ENCODE measurements at places on chromosomes 6 and 20.

GRCh38 chr6:25415274-25415673, 136.1 kb downstream of the CARMIL1 start:
- no peak for DNase-seq

- no peak for DNase-seq
These were observed 186.7 kb upstream of the ARID1B start for GRCh38 chr6:156590482-156590881.

DNA sequence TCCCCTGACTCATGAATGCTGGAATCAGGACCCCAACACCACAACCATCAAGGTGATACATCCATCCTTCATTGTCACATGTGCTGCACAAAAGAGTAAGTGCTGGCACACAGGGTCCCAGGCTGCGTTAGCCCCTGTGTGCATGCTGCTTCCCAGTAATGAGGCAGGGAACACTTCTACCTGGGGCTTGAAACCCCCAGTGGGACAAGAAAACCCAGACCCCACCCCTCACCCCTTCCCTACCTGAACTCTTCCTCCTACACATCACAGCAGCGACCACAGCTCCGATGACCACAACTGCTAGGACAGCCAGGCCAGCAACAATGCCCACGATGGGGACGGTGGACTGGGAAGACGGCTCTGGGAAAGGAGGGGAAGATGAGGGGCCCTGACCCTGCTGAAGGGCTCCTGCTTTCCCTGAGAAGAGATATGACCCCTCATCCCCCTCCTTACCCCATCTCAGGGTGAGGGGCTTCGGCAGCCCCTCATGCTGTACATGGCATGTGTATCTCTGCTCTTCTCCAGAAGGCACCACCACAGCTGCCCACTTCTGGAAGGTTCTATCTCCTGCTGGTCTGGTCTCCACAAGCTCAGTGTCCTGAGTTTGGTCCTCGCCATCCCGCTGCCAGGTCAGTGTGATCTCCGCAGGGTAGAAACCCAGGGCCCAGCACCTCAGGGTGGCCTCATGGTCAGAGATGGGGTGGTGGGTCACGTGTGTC, 2.0 kb downstream of the HLA-B start:
- no peak for DNase-seq

- DNase-seq, result no peak
These were observed 156.6 kb downstream of the ZDHHC14 start for GRCh38 chr6:157537556-157537955.

GRCh38 chr20:59429396-59429795, 129.0 kb downstream of the EDN3 start:
- no peak for DNase-seq
